ENCODE measurements at places on chromosomes 11 and 22.

DNA sequence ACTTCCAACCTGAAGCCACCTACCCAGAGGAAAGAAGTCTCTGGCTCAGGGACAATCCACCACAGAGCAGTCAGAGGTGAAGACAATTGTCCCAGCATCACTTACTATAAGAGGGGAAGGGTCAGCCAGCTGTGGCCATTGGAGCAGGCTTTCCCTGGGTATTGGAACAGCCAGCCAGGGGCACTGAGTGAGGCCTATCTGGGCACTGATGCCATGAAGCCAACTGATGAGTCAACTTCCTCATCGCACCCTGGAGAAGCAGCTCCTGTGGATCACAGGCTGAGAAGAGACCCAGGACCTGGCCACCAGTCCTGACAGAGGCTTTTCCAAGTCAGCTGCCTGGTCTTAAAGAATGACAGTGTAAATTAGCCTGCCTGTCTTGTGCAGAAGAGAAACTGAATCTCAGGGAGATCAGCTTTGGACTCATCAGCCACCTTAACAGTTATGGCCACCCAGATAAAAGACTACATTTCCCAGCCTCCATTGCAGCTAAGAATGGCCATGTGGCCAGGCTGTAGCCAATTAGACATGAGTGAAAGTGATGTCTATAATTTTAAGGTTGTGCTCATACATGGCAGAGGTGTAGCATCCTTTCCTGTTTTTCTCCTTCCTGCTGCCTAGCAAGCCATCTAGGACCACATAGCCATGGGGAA lies 19.0 kb downstream of the CHST1 start:
- DNase-seq, result no peak

- no peak for DNase-seq
Observed at GRCh38 chr11:5550440-5551095, 2.2 kb upstream of the OR52H1 start.

DNA sequence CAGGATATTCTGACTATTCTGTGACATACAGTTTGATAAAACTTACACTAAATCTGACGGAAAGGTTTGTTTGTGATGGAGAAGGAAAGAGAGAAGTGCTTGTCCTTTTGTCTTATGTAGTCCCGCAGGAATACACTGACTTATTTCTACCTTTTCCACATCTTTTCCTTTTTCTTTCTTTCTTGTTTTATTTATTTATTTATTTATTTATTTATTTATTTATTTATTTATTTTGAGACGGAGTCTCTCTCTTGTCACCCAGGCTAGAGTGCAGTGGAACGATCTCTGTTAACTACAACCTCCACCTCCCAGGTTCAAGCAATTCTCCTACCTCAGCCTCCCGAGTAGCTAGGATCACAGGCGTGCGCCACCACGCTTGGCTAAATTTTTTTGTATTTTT lies 31.0 kb upstream of the OR10G7 start:
- DNase-seq, result no peak

GRCh38 chr22:22988785-22989184 lies 81.5 kb upstream of the GNAZ start:
- DNase-seq, result no peak
